Pulmonary artery endothelial cell (primary cell): ENCODE measurements at places on chromosomes 3 and 15. TPM values are rescaled to one million over a fixed set of nuclear protein-coding genes. Genes with fewer than 3 reads are reported as not detected.

UROC1 gene
- total RNA-seq, result not detected in 2 replicates

GRCh38 chr3:56135941-56136340 is 332.3 kb downstream of the ERC2 start:
- no peak for DNase-seq

GRCh38 chr3:72816862-72817355 is 31.3 kb downstream of the SHQ1 start:
- DNase-seq, result no peak

DNA sequence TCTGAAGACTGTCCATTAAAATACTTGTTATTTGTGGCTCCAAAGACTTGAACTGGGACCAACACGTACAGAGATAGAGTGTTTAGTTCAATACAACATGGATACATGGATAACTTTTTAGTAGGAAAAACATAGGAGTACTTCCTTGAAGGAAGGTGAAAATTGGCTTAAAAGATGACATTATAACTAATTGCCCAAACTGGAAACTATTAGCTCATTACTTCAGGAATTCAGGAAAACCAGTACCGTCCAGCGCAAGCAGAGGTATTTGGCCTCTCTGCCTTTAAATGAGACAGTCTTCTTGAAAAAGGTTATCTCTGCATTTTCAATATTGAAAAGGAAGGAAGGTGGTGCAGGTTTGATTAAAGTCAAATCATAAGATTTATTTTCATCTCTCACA is 234.5 kb downstream of the IL5RA start:
- no peak for DNase-seq

DNA sequence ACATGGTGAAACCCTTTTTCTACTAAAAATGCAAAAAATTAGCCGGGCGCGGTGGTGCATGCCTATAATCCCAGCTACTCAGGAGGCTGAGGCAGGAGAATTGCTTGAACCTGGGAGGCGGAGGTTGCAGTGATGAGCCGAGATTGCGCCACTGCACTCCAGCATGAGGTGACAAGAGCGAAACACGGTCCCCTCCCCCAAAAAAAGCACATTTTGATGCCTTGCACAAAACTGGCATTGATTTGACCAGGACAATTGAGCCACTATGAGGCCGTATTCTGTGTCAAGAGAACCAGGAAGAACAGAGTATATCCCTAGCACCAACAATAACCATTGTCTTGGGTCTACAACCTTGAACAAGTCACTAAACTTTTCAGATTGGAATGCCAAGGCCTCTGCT is 50.6 kb downstream of the SH3BP5 start:
- no peak for DNase-seq

- no peak for DNase-seq
Measured at GRCh38 chr3:181917027-181917426, 205.3 kb downstream of the SOX2 start.

DNA sequence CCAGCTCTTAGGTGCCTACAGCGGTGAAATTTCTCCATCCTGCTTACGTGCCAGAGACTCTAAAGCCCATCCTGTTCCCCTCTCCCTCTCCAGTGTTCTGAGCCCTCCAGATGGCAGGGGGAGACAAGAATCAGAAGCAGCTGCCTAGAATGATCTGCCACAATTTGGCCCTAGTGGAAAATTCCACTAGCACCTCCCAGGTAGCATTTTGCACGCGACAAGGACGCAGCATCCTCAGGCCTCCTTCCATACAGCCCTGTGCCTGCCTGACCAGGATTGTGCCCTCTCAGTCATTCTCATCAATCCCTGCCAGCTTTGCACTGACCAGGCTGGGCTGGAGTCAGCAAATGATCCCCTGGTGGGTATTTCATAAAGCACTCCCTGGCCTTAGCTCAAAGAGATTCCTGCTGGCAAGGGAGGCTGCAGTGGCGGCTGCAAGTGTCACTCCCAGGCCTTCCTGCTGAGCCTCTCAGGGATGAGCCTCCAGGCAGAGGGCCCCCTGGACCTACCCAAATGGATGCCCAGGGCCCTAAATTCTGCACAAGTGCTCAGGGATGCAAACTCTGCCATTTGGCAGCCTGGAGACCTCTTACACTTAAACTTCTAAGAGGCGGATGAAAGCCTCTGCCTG is 130.2 kb upstream of the ATP2B2 start:
- no peak for DNase-seq
